CD8-positive, alpha-beta memory T cell (primary cell): ENCODE measurements at places on chromosomes 16 and 17.

- no peak for DNase-seq
These were observed 21.2 kb downstream of the SOCS3 start for GRCh38 chr17:78338486-78339259.

DNA sequence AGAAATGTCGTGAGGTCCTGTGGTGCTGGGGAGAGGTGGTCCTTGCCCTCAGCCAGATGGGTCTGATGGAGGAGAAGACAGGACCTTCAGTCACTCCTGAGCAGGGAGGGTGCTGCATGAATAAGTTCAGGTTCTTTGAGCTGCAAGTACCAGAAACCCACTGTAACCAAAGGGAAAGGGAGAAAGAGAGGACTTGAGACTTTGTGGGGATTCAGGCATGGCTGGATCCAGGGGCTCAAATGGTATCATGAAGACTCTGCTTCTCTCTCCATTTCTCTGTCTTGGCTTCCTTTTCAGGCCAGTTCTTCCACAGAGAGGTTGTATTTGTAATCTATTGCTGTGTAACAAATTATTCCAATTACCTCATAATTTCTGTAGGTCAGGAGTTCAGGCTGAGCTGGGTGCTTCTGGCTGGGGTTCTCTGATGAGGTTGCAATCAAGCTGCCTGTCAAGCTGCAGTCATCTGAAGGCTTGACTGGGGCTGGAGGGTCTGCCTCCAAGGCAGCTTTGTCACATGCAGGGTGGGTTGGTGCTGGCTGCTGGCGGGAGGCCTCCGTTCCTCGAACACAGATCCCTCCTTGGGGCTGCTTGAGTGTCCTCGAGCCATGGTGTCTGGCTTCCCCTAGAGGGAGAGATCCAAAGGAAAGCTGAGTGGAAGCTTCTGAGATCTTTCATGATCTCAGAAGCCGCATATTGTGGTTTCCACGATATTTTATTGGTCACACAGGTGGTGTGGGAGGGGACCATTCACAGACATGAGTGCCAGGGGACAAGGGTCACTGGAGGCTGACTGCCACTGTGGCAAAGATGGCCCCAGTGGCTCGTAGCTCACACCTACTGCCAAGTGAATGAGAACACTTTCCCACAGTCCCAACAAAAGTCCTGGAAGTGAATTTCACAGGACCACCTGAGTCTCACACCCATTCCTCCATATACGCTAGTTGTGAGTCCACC, 5.9 kb upstream of the ADCY7 start:
- DNase-seq: no peak

- no peak for DNase-seq
These were observed 21.8 kb downstream of the RAB11FIP4 start for GRCh38 chr17:31413081-31413799.

GRCh38 chr17:67021743-67022450, 22.5 kb upstream of the CACNG1 start:
- DNase-seq: no peak
